ENCODE measurements at places on chromosomes 7 and 10.
A peak's percentile ranks its signal among the peaks of the same experiment; 100 is the strongest.

DNA sequence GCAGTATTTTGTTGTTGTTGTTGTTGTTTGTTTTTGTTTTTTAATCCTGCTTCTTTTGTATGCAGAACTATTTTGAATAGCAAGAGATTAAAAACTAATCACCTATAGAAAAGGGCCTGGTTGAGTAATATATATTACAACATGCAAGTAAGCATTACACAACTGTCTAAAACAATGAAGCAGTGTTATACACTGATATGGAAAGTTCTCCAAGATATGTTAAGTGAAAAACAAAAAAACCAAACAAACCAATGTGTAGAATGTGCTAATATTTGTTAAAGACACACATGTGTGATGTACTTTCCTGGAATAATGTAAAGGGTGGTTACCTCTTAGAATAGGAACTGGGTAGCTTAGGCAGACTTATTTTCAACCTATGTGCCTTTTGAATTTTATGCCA, 117.4 kb downstream of the ZNF365 start:
- DNase-seq = no peak

GRCh38 chr7:150898475-150899011, 46.2 kb downstream of the AOC1 start:
- DNase-seq = peak; percentile 63

DNA sequence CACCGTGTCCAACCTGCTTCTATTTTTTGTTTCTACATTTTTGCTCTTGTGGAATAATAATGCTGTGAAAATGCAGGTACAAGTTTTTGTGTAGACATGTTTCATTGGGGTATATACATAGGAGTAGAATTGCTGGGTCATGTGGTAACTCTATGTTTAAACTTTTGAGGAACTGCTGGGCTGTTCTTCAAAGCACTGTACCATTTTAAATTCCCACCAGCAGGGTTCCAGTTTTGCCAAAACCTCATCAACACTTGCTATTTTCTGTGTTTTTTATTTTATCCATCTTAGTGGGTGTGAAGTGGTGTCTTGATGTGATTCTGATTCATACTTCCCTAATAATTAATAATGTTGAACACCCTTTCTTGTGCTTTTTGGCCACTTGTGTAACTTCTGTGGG, 138.6 kb downstream of the RGS10 start:
- no peak for DNase-seq

DNA sequence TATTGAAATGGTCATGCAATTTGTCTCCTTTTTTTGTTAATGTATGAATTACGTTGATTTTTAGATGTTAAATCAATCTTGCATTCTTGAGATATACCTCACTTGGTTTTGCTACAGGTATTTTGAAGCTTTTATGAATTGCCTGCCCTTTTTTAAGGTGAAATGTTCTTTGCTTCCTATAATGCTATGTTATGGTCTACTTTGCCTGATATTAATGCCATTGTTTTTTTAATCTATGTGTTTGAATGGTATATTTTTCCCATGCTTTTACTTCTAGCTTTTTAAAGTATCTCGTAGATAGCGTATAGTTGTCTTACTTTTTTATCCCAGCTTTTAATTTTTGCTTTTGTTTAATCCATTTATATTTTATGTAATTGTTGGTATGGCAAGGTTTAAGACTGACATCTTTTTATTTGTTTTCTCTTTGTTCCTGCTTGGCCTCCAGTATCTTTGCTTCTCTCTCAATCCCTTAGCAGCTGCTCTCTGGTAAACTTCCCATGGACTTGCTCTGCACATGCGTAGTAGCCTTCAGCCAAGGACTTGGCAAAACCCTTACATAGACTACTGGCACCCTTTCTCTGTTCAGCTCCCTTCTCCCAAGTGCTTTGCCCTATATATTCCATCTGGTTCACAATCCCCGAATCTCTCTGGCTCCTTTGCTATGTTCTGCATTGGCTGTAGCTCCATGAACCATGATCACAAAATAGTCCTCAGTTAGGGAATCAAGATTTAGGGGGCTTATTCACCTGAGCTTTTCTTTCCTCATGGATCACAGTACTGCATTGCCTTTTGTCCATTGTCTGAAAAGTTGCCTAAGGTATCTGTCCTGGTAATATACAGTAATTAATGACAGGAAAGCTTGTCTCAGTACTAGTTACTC, 8.4 kb downstream of the TRIM24 start:
- DNase-seq = no peak

GRCh38 chr10:50605951-50606270, 17.8 kb downstream of the SGMS1 start:
- no peak for DNase-seq

GRCh38 chr7:859359-860030, 16.9 kb upstream of the GET4 start:
- DNase-seq = no peak

DNA sequence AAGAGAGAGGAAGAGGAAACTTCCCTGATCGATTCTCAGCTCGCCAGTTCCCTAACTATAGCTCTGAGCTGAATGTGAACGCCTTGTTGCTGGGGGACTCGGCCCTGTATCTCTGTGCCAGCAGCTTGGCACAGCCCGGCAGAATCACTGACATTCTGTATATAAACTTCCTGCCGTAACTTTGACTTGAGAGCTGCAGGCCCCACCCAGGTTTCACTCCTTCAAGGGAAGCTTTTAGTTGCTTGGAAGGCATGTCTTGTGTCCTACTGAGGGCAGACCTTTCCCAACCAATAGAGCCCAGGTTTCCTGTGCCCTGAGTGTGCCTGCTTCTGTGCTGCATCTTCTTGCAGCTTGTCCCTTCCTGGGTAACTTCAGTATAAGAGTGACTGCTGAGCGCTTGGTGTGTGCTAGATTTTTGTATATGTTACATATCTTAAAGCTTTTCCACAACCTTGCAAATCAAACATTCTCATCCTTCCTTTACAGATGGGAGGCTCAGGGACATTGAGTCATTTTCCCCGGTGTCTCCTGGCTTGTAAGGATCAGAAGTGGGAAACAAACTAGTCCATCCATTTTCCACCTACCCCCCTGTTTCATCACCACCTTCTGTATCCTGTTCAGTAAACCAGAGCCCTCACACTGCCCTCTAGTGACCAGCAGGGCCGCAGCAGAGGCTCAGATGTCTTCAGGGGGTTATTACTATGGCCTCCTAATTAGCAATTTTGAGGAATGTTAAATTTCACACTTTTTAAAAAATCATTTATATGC, 225.2 kb upstream of the PRSS58 start:
- DNase-seq = peak; percentile 43

DNA sequence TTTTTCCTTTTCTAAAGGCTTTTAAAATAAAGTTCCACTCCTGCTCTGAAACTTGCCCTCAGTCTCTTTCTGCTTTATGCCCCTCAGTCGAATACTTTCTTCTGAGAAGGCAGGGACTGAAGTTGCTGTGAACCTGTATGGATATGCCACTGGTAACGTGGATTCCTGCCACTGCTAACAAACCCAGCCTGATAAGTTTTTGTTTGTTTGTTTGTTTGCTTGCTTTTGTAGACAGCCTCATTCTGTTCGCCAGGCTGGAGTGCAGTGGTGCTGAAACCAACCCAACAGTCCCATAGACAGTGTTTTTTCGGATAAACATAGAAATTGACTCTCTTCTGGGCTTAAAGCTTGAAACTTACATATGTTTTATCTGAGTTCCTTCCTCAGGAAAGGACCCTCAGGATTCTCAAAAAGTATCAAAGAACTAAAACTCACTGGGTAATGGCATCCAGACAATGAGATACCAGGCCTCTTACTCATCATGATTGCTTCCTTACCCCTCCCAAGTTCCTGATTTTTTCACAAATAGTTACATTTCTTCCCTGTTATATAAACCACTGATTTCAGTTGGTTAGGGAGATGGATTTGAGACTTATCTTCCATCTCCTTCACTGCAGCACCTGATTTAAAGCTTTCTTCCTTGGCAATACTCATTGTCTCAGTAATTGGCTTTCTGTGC, 273.6 kb downstream of the SDHAF3 start:
- no peak for DNase-seq

DNA sequence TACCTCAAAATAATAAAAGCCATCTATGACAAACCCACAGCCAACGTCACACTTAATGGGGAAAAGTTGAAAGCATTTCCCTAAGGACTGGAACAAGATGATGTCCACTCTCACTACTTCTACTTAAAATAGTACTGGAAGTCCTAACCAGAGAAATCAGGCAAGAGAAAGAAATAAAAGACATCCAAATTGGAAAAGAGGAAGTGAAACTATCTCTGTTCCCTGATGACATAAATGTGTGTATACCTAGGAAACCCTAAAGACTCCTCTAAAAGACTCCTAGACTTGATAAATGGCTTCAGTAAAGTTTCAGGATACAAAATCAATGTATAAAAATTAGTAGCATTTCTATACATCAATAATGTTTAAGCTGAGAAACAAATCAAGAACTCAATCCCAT, 314.1 kb downstream of the WDR37 start:
- no peak for DNase-seq

DNA sequence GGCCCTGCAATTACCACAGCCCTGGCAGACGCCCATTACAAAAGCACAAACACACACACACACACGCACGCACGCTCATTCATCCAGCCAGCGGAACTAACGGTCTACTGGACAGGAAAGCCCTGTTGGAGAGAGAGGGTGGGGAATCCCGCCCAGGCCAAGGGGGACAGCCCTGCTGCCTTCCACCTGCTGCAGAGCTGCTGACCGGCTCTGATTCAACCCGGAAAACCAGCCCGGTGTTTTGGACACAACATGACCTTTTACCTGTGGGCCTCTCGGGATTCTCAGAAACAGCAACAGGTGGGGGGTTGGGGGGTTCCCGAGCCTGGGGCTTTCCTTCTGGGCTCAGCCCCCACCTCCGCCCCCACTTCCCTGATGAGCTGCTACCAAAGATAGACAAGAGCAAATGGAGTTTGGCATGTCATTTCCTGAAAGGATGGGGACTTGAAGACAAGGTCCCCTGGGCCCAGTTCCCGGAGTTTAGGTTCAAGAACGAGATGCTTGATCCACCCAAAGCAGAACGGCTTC, 18.5 kb upstream of the SERPINE1 start:
- DNase-seq = no peak

- DNase-seq = no peak
These were observed 47.8 kb upstream of the CSTF2T start for GRCh38 chr10:51747216-51747615.

GRCh38 chr10:124693396-124693795, 50.8 kb downstream of the FAM53B start:
- DNase-seq = no peak

GRCh38 chr7:156127166-156128134, 315.2 kb upstream of the SHH start:
- no peak for DNase-seq

- DNase-seq = no peak
These were observed 94.5 kb downstream of the KMT2C start for GRCh38 chr7:152341039-152341913.

DNA sequence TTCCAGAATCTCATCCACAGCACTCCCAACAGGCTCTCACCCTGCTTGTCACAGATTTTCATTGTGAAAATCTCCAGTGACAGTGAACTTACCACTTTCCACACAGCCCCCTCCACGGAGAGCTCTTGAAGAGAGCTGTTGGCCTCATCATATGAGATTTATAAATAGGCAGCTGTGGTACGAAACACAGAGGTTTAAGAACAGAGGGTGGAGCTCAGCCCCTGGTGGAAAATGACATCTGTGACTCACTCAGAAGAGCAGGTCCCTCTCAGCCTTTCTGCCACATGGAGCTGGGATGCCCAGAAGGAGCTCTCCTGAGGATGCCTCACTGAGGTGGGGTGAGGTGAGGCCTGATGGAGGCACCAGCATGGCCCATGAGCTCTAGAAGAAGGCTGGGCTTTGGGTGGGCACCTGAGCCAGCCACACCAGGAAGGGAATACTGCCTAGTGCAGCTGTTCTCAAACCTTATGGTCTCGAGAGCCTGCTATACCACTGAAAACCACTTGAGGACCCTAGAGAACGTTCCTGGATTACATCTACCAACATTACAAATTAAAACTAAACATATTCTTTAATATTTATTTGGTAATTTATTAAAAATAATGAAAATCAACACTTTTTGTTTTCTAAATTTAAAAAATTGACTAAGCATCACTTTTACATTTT, 25.8 kb upstream of the EEPD1 start:
- no peak for DNase-seq

DNA sequence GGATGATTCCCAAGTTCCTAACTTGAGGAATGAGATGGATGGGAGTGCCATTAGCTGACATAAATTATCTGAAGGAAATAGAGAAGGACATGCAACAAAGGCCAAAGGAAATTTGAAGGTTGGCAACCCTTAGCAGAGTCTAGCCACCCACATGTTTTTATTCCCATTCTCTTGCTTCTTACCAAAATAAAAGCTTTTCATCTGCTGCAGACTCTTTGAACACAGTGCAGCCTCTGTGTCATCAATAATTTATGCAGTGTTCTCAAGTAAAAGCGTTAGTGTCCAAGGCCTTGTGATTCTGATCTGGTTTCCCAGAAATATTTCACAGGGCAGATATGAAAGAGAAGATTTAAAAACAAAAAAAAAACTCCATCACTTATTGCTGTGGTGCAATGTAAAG, 98.5 kb downstream of the ST7 start:
- DNase-seq = no peak

DNA sequence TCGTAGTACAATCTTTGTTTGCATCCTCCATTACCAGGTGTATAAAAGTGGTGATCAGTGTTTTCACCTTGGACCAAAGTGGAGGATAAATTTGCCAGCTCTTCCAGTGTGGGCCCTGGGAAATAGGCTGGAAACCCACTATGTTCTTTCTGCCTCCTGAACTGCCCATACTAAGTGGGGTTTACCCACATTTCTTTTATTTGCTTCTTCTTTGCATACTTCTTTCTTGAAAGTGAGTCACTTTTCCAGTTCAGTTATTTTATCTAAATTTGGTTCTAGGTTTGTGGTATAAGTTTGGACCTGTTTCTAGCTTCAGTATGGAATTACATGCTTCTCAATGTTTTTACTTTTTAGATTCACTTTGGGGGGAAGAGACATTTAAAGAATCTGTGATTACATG, 126.2 kb upstream of the ACBD5 start:
- no peak for DNase-seq

- DNase-seq = no peak
These were observed 467.4 kb downstream of the TYW1 start for GRCh38 chr7:67463983-67464382.

DNA sequence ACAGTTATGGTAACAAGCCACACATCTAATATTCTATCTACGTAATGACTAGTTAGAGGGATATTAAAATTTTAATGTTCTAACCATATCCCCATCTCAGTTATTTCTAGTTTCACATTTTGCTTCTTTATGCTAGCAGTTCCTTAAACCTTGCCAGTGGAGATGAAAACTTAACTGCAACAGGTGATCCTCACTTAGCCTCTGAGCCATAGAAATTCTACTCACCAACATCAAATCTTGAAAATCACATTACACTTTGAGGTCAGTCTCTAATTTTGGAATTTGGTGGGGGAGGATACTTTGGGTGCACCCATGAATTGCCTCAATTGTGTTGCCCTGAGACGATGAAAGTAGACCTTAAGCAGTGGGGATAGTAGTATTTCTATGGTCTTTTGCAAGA, 256.4 kb downstream of the GATA3 start:
- DNase-seq = no peak
